ENCODE measurements at places on chromosomes 1 and 21.

DNA sequence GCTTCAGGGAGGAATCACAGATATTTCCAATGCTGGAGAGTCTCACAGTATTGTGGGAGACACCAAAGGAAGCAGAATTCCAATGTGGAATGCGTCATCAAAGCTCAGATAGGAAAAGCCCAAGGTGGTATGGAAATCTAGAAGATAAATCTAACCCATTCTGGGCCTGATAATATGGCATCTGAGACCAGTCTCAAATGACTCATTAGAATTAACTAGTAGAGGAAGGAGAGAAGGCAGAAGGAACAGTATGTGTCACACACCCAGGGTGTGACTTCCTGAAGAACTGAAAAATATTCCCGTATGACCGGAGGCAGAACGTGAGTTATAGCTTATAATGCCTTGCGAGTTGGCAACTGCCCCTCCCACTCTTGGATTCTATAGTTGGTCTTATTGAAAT, 499.2 kb downstream of the PLPP3 start:
- DNase-seq, result no peak

DNA sequence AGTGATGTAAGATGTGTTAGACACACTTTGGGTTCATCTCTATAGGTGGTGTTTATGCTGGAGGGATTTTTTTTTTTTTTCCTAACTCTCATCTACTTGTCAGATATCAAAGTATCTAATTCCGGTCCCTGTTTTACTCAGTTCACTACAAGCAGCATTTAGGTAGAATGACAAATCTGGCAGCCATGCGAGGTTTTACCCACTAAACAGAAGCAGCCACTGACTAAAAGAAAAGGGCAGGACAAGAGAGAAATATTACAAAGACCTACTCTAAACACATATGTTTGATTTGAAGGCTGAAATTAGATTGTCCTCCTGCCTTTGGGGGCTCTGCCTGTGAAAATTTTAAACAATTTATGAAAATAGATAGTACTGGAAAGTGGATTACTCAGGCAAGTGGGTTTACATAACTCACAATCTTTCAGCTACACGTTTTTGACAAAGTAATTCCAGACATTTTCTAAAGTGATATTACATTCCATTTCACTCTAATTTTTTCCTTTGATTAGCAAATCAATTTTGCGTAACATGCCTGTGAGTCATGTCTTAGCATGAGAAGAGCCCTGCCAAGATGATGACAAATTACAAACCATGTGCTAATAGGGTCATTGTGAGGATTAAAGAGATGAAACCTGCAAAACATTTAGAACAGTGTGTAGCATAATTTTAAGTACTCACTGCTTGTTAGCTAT, 172.6 kb downstream of the PLA2G4A start:
- no peak for DNase-seq

GRCh38 chr1:210448297-210448892, 119.7 kb downstream of the HHAT start:
- no peak for DNase-seq

DNA sequence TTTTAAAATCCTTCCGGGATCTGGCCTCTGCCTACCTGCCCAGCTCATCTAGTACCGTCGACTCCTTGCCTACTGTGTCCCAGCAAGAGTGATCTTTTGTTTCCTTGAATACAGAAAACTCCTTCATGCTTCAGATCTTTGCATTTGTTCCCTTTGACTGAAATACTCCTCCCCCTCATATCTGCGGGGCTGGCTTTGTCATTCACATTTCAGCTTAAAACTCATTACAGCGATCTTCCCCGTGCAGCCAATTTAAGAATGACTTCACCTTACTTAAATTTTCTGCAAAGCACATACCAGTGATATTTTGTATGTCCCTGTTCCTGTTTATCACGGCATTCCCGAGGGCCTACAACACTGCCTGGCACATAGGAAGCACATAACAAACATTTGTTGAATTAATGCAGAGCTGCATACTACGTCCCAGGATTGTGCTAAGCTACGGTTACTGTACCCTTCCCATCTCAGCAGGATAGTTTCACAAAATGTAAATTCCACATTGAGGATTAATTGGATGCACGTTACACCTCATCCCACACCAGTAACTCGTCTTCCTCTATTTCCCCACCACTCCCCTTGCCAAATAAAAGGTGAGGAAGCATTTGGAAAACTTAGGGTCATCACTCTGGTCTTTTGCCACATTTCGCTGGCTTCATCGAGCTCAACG, 837 bp upstream of the DESI2 start:
- no peak for DNase-seq

GRCh38 chr1:90488451-90488850, 228.7 kb downstream of the BARHL2 start:
- no peak for DNase-seq

DNA sequence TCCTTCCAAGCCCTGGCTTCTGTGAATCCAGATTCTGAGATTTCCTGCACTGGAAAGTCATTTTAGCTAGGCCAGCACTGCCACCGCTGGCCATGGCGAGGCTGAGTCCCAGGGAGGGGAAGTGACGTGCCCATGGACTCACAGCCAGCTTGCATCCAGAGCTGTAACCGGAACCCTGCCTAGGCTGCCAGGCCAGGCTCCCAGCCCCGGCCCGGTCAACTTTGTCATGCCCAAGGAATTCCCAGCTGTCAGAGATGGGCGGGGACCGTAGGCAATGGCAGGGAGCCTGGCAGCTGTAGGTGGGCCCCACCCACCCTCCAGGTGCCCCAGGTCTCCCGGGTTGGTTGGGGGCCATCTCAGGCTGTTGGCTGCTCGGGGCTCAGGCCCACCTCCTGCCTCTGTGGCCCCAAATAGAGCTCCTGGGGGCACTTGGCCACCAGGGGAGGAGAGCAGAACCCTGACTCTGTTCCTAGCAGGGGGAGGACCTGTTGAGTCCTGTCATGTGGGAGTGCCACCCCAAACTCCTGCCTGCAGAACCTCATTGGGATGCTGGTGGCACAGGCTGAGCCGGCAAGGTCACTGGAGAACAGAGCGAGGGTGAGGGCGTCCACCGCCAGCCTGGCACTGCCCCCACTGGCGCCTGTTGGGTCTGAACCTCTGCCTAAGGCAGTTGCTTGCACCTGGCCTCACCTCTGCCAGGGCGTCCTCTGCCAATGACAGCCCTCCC, 57.8 kb downstream of the FOXO6 start:
- DNase-seq, result no peak

- no peak for DNase-seq
These were observed 27.4 kb upstream of the KIRREL1 start for GRCh38 chr1:157966031-157966537.

DNA sequence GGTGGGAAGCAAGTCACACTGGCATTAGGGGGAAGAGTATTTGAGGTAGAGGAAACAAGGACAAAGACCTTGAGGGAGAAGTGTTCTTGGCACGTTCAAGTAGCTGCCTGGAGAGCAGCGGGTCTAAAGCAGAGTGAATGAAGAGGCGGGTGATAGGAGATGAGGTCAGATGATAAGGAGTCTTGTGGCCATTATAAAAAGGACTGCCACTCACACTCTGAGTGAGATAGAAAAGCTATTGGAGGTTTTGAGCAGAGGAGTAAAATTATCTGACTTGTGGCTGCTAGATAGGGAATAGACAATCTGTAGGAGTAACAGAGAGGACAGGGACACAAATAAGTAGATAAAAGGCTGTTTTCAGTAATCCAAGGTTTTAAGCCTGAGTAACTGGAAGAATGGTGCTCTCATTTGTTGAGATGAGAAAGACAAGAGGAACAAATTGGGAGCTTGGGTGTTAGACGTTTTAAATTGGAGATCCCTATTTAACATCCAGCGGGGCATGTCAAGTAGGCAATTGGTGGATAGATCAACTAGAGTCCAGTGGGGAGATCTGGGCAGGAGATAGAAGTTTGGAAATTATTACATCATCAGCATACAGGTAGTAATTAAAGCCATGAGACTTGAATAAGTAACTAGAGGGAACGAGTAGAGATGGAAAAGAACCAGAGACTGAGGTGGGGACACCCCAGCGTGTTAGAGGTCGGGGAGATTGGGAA, 43.7 kb downstream of the HENMT1 start:
- no peak for DNase-seq

GRCh38 chr1:214420833-214421232, 130.6 kb downstream of the PTPN14 start:
- no peak for DNase-seq

DNA sequence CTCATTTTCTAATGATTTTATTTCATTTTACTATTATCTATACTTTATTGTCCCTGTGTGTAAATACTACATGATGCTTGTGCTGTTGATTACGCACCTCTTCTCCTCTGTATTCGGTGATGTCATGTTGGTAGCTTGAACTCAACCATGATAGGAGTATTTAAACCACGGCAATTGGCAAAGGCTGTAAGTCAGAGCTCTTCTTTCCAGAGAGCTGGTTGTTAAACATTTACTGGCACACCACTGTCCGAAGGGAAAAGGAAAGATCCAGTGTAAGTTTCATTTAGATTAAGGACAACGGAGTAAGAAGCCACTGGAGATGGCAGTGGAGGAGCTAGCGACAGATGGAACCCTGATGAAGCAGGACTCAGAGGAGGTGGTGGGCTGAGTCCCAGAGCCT, 93.4 kb upstream of the KCNE2 start:
- DNase-seq, result no peak

DNA sequence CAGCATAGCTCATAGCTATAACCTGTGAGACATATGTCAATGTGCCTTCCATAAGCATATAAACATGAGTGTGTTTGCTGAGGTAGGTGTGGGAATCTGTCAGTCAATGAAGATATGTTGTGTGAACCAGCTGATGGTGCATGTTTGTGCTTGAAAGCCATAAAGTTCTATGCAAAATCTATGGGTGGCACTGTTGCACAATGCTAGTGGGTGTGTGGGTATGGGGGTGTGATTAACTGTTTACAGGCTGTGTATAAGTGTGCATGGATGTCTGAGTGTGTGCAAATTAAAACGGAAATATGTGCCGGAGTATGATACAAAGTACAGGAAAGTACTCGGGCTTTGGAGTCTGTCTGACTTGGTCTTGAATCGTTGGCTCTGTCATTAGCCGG, 1.0 kb upstream of the ATP2B4 start:
- DNase-seq, result peak; percentile 50

DNA sequence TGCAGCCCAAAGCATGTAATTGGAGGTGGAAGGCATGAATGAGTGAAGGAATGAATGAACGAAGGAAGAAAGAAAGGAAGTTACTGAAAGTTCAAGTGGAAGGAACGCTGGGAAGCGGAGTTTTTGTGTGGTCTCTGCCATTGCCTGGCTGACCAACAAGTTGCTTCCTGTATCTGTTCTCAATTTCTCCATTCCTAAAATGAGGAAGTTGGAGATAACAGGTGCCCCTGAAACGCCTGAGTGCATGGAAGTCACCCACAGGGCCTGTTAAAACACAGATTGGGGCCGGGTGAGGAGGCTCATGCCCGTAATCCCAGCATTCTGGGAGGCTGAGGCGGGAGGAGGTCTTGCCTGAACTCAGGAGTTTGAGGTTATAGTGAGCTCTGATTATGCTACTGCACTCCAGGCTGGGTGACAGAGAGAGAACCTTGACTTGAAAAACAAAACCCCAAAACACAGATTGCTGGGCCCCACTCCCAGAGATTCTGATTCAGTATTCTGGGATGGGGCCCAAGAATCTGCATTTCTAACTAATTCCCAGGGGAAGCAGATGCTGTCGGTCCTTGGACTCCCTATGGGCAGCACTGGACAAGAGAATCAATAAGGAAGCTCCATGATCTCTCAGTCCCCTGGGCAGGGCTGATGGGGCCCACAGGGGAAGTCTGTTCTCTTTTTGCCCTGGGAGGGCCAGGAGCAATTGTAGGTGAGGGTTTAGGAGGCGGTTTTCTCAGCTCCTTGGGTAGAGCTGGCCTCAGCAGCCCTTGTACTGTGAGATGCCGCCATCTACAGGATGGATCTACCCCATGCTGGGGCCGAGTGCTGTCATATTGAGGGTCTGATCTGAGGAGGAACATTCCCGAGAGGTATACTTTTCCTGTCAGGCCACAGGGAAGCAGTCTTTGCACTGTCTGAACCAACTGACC, 3.3 kb upstream of the CNR2 start:
- peak; percentile 53 for DNase-seq

DNA sequence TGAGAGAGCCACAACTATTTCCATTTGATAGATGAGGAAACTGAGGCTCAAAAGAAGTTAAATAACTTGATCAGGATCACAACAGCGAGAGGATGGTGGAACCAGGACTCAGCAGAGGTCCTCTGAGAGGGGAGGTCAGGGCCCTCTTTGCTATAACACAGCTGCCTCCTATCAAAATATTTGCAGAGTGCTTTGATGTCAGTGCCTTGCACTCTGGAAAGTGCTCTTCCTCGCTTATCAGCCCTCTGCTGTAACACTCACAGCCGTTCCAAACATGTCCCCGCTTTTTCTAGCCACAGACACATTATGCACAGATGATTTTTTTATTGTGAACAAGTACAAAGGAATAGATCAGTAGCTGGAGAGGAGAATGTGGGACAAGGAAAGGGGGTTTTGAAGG, 71.8 kb upstream of the ARHGAP29 start:
- no peak for DNase-seq

- DNase-seq, result no peak
These were observed 152.2 kb downstream of the CLEC20A start for GRCh38 chr1:178344513-178345091.

DNA sequence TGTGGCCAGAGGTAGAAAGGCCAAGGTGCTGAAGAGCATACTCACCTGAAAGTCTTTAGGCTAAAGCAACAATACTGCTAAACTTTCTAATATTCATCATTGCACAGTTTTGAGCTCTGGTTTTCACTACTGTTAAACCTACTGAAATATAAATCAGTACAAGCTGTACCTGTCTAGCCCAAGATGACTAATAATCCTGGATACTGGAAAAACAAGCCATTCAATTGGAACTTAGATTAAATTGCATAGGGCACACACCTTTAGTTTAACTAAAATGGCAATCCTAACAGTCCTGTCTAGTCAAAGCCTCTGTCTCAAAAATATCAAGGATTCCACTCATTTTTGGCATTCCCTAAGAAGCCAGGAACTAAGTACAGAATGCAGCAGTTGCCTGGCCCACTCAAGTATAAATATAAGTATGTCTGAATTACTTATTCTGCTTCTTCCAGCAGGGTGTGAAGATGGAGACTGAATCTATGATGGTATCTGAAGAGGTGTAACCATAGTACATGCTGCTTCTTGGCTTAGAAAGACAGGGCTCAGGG, 3.1 kb downstream of the CHML start:
- no peak for DNase-seq

DNA sequence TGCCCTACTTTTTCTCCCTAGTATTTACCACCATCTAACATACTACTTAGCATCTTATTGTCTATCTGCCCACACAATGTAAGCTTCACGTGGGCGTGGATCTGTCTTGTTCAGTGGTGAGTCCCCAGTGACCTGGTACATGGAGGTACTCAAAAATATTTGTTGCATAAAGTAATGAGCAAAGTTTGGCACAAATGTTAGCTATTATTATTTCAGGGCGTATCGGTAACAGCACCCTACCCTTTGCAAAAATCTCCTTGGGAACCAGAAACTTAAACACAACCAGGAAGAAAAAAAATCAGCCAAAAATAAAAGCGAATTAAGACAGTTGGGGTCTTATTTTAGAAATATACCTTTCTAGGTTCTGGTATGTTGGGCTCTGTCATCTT, 454 bp upstream of the NENF start:
- DNase-seq, result no peak

- DNase-seq, result no peak
These were observed 166.1 kb upstream of the ZC3H12A start for GRCh38 chr1:37308031-37308960.
